Adipose tissue (tissue), 3 donors: ENCODE measurements at places on chromosomes 16 and 17. TPM values are rescaled to one million over a fixed set of nuclear protein-coding genes. Genes with fewer than 3 reads are reported as not detected.

GAN gene
- 1.0 TPM for polyA plus RNA-seq

CLDN9 gene
- not detected for polyA plus RNA-seq

CD300E gene
- polyA plus RNA-seq = 0.59 TPM

GSG1L gene
- 0.10 TPM for polyA plus RNA-seq

MYL4 gene
- 0.22 TPM for polyA plus RNA-seq

PIGW gene
- 2.5 TPM for polyA plus RNA-seq

FOXJ1 gene
- 0.54 TPM for polyA plus RNA-seq
